ENCODE measurements at places on chromosomes 5 and 9. TPM values are rescaled to one million over a fixed set of nuclear protein-coding genes. Genes with fewer than 3 reads are reported as not detected.

LHX6 gene
- 20.9 TPM for total RNA-seq

TNPO1 gene
- 107 TPM for total RNA-seq

NMUR2 gene
- total RNA-seq = not detected

SLC45A2 gene
- not detected for total RNA-seq

CCL28 gene
- total RNA-seq = 1.4 TPM

ATP10B gene
- total RNA-seq = 0.42 TPM

FOXD4L5 gene
- not detected for total RNA-seq

SLCO4C1 gene
- total RNA-seq = 0.58 TPM

RANBP3L gene
- not detected for total RNA-seq

PRDM9 gene
- total RNA-seq = not detected

IFNA21 gene
- not detected for total RNA-seq

MYO10 gene
- 21.2 TPM for total RNA-seq
